ENCODE measurements at places on chromosomes 6 and 20.

GRCh38 chr20:33837096-33837830, 26.1 kb downstream of the CHMP4B start:
- DNase-seq = no peak

DNA sequence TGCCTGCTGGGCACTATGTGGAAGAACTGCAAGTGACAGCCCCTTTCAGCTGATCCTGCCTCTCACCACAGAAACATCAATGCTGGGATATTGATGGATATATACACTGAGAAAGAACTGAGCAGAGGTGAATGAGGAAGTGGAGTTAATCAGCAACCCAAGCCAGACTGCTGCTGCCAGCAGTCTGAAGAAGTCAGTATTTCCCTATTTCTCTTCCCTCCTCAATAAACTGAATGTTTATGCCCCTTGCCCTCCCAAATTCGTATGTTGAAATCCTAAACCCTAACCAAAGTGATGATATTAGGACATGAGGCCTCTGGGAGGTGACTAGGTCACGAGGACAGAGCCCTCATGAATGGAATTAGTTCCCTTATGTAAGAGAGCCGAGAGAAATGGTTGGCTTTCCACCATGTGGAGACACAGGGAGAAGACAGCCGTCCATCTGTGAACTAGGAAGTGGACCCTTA, 76.3 kb downstream of the CDK19 start:
- peak; percentile 19 for DNase-seq

DNA sequence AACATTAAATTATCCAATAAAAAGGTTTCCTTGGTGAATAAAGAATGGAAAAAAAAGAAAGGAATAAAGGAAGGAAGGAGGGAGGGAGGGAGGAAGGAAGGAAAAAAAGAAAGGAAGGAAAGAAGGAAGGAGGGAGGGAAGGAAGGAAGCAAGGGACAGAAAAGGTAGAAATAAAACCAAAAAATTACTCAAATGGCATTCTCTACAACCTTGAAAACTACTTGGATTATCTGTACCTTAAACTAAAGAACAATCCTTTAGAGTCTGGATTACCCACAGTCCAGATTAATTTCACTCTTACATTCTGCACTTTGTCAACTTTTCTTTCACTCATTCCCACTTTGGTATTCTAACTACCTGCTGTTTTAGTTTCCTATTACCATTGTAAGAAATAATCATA, 361.8 kb upstream of the ADGRB3 start:
- DNase-seq = no peak

DNA sequence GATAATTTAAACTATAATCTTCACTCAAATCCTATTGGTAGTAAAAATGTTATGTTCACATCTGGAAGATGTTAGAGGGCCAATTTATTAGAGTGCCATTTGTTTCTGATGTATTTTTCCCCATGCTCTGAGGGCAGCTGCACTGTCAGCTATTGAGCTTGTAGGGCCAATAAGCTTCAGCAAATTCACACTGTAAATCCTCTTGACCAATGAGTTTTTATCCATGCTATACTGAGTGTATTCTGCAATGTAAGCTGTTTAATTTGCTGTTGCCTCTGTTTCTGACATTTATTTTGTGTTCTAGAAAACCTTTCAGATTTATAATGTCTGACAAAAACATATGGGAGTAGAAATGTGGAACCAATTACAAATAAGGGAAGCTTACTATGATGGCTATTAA, 62.6 kb downstream of the OGFRL1 start:
- no peak for DNase-seq

DNA sequence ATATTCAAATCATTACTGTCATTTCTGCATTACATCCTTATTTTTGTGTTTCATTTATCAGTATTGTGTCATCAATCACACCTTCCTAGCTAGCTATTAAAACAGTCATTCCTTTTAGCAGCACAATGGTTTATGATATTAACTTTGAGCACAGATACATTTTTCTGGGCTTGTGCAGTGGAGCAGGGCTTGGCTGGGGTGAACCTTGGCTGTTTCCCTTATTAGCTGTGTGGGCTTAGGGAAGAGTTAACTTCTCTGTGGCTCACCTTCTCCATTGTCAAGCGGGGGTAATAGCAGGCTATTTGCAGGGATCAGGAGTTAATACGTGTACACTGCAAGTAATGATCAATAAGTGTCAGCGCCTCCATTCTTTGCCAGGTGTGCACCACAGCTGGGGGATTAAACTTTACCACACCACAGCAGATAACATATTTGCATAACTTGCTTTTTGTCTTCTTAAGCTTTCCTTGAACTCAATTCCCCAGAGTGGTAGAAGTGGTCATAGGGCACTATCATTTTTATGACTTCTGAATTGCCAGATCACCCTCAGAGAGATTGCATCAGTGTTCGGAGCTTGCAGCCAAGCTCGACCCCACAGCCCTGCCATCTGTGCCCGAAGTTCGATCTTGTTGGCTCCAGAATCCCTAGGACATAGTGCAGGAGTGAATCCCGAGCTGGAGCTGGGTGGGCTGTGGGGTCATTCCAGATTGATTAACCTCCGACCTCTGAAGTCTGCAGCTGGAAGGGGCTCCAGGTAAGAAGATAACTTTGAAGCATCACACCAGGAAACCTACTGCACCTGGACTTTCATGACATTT, 1.5 kb upstream of the PYGB start:
- no peak for DNase-seq

DNA sequence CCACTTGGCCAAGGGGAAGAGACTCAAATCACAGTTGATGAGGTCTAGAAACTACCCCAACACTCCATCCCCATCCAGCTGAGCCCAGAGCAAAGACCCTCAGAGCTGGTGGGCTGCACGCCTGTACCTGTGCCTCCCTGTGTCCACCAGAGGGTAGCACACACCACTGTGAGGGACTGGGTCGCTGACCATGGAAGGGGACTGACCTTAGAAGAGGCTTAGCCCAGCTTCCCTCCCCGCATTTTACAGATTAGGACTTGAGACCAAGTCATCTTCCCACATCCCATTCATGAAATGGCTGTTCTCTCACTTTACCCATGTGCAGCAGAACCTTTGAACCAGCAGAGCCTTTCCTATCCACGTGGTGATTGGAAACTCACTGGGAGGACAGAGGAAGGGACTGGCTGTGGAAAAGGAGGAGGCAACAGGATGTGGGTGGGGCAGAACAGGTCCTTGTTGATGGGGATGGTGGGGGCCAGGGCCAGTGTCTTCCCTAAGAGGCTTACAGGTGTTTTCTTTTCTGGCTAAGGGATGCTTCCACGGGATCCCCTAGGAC, 44.3 kb downstream of the CPXM1 start:
- DNase-seq = no peak

DNA sequence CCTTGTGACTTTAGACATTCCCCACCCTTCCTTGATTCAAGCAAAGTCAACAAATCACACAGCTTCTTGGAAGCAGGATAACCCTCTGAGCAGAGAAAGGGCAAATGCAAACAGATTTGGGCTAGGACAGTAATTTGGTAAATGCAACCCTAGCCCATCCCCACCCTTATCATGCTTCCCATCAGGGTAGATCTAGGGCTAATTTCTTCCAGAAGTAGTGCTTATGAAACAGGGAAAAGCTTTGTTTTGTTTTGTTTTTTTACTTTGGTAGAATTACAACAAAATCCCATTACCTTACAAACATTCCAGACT, 525.1 kb upstream of the NOX3 start:
- no peak for DNase-seq
